NCI-H2107 (cell line): ENCODE measurements at places on chromosomes 12 and 14.

- DNase-seq = no peak
Measured at GRCh38 chr12:91100906-91101305, 10.4 kb downstream of the LUM start.

GRCh38 chr14:63508033-63508432 is 35.1 kb downstream of the PPP2R5E start:
- no peak for DNase-seq

DNA sequence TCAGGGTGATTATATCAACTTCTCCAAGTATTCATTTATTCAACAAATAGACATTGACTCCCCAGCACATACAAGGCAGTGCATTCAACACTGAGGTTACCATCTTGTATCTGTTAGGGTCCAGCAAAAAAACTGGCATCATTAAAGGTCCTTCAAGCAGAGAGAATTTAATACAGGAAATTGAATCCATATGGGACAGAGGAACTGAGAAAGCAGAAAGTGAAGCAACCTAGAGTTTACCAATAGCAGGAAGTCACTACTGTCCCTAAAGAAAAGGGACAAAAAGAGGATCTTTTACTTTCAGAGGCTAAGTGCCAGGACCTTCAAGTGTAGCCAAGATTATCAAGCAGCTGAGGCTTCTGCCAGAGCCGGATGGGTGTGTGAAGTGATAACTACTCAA is 237.8 kb upstream of the TBX3 start:
- DNase-seq = no peak

GRCh38 chr14:31819281-31819680 is 257.8 kb upstream of the ARHGAP5 start:
- no peak for DNase-seq

GRCh38 chr14:72129291-72129690 is 197.1 kb downstream of the RGS6 start:
- DNase-seq = no peak

GRCh38 chr12:111393700-111394300 is 11.9 kb upstream of the SH2B3 start:
- DNase-seq = no peak

- DNase-seq = no peak
Measured at GRCh38 chr14:52068615-52069306, at the start of gene NID2. Gene NID2 (minus strand): TSS chr14:52069059. CDS start chr14:52068994, 65 bp downstream.

- DNase-seq = no peak
Measured at GRCh38 chr12:67803278-67803993, 154.9 kb downstream of the DYRK2 start.

GRCh38 chr12:81206429-81206828 is 128.6 kb downstream of the ACSS3 start:
- DNase-seq = no peak

DNA sequence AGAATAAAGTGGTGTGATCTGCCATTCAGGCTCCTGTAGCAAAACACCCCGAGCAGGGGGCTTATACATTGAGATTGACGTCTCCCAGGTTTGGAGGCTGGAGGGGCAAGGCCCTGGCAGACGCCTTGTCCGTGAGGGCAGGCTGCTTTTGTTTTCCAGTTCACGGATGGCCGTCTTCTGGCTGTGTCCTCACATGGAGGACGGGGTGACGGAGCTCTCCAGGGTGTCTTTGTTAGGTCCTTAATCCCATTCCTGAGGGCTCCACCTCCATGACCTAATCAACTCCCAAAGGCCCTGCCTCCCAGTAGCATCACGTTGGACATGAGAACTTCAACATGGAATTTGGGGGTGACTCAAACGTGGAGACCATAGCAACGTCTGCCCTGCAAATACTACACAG is 147.7 kb downstream of the KIF26A start:
- no peak for DNase-seq

DNA sequence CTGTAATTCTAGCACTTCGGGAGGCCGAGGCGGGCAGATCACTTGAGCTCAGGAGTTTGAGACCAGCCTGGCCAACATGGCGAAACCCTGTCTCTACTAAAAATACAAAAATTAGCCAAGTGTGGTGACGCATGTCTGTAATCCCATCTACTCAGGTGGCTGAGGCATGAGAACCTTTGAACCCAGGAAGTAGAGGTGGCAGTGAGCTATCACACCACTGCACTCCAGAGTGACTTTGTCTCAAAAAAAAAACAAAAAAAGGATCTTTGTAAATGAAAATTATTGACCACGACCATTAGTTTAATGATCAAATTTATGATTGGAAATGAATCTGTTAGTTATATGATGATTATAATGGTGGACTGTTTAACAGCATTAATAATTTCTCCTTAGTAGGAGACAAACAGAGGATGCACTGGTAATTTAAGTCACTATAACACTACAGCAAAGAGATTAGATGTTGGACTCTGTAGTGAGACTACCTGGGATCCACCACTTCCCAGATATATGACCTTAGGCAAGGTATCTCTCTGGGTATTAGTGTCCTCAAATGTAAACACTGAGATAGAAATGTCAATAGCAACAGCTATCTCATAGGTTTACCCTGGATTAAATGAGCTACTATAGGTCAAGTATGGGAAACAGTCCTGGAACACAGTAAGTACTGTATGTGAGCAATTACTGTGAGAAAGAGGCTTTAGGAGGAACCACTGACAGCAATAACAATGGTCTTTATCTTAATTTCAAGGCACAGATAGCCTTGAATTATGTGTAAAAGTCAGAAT is 214.7 kb downstream of the NOVA1 start:
- DNase-seq = no peak

GRCh38 chr14:74979442-74980397 is 23.0 kb upstream of the EIF2B2 start:
- peak; percentile 73 for DNase-seq

- DNase-seq = no peak
Measured at GRCh38 chr12:111093428-111094142, 173.2 kb upstream of the MYL2 start.

- DNase-seq = no peak
Measured at GRCh38 chr14:69193721-69194120, 2.4 kb downstream of the EXD2 start.

DNA sequence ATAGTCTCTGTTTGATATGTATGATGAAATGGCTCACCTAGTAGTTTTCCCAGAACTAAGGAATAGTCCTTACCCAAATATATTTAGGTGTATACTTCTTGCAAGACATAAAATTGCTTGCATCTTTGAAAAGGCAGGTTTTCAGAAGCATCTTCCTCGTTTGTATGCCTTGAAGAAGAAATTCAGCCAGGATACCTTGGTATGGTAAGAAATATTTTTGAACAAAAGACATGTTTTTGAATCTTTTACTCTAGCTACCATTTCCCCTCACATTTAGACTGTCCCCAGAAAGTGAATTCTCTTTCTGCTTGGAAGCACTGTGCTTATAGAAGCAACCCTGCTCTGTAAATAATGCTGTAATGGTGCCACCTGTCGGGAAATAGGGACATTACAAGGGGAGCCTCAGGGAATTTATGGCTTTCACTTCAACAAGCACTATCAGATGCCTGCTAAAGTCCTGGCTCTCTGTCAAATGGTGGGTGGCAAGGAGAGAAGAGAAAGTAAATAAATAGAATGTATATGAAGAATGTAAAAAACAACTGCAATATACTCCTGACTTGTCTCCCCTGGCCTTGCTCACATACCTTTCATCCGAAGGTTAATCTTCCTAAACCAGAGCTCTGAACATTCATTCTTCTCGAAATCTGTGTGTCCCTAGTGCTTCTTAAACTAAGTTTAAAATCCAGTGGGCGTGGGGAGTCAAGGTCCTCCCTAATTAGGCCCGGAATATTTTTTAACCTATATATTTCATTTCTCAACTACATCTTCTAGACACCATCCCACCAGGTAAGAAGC is 6.1 kb downstream of the CCDC184 start:
- peak; percentile 48 for DNase-seq

- DNase-seq = no peak
Measured at GRCh38 chr14:91341334-91341733, 76.3 kb downstream of the CCDC88C start.

- no peak for DNase-seq
Measured at GRCh38 chr12:103538397-103538796, 42.6 kb upstream of the C12orf42 start.

GRCh38 chr12:263574-263973 is 938 bp upstream of the SLC6A13 start:
- no peak for DNase-seq

- no peak for DNase-seq
Measured at GRCh38 chr12:33277376-33277775, 162.2 kb downstream of the SYT10 start.

DNA sequence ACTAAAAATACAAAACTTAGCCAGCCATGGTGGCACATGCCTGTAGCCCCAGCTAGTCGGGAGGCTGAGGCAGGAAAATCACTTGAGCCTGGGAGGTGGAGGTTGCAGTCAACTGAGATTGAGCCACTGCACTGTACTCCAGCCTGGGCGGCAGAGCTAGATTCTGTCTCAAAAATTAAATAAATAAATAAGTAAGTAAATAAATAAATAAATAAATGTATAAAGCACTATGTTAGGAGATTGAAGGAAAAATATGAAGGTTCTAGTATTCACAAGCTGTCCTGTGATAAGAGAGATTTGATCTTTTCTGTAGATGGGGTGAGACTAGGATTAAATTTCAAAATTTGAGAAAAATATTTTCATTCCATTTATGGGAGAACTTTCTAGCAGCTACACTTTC is 5.7 kb downstream of the DNAJC22 start:
- no peak for DNase-seq

DNA sequence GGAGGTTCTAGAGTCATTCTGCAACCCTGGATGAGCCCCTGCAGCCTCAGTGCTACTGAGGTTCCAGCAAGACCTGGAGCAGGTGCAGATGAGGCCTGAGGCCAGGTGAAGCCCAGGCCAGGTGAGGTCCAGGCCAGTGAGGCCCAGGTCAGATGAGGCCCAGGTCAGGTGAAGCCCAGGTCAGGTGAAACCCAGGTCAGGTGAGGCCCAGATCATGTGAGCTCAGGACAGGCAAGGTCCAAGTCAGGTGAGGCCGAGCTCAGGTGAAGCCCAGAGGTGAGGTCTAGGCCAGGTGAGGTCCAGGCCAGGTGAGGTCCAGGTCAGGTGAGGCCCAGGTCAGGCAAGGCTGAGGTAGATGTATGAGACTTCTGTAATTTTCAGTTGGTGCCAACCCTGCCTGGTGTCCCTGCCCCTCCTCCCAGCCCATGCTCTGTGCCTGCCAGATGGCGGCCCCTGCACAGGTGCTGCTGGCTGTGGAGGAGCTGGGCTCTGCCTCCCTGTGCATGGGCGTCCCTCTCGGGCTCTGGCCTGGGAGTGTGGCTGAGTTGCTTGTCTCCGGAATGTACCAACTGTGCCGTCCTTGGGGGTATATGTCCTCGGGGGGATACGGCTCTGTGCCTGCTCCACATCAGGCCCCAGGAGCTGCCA is 388.5 kb downstream of the TMEM121 start:
- DNase-seq = no peak

GRCh38 chr12:57135527-57136326 is 7.4 kb downstream of the LRP1 start:
- no peak for DNase-seq

DNA sequence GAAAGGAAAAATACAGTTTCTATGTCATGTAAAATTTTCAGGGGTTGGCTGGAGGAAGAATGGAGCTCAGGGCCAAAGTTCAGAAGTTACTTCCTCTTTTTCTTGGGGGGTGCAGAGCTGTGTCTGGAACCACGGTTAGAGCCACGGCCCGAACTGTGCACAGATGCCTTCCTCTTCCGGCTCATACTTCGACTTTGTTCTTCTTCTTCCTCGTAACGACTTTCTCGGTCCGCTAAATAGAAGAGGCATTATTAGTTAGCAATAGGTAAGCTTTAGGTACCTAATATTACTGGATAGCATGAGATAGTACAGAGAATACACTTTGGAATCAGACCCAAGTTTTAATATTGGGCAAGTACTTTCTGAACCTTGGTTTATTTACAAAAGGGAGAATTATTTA is 31.2 kb downstream of the SUPT16H start:
- no peak for DNase-seq

GRCh38 chr12:10900972-10901371 is 8.4 kb downstream of the TAS2R13 start:
- no peak for DNase-seq

DNA sequence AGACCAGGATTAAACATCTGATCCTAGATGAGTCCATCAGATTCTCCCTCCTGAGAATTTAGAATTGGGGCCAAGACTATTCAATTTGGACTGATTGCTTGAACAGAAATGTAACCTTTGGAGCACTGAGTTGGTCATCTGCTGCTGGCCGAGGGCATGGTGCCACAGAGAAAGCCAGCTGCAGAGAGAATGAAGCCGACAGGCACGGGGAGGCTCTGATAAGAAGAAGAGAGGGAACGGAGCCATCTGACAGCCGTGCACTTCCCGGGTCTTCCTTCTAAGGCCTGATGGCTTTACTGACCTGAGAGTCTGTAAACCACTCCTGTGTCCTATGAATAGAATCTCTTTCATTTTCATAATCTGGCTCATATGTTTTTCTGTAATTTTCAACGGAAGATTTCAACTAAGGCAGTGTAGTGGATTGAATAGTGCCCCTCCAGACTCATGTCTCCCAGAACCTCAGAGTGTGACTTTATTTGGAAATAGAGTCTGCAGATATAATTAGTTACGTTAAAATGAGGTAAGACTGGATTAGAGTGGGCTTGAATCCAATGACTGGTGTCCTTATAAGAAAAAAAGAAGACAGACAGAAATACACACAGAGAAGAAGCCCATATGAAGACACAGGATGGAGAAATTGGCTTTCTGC is 39.1 kb upstream of the FRS2 start:
- DNase-seq = no peak

DNA sequence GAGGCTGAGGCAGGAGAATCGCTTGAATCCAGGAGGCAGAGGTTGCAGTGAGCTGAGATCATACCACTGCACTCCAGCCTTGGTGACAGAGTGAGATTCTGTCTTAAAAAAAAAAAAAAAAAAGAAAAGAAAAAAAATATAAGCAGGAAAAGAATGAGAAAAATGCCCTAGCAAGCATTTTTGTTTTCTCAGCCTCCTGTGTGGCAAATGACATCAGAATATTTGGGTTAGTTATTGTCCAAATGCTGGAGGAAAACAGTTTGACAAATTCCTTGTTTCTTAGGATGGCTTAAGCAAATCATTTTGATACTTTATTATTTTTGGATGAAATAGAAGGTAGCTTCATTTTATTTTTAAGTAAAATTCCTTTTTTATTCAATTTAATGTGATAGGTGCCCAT is 7.5 kb upstream of the PTPRR start:
- DNase-seq = no peak

- no peak for DNase-seq
Measured at GRCh38 chr12:18320976-18321375, 59.7 kb downstream of the PIK3C2G start.

DNA sequence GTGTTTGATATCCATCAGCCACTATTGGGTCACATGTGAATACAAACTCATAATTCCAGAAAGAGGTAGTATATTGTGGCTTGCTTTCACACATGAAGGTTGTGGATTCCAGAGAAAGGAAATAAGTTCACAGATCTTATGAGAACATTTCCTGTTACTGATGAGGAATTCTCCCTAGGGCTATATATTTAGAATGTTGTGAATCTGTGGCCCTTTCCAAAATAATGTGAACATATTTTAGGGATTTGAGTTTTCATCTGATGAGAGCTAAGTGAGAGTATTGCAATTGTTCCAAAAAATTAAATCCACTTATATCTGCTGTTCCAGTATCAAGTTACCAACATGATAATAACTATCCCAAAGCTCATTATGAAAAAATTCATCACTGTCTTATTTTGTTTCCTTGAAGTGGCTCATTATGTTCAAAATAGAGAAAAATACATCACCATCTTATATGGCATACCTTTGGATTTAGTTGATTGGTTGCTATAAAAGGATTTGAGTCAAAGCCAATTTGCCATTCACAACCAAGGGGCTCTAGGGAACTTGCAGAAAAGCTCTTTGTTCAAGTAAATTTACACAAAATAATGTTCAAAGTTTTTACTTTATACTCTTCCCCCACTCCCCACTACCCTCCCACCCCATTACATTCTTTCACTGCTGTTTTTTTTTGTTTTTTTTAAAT is 76.3 kb downstream of the MYRFL start:
- no peak for DNase-seq
